ENCODE measurements at places on chromosomes 11 and 22.

DNA sequence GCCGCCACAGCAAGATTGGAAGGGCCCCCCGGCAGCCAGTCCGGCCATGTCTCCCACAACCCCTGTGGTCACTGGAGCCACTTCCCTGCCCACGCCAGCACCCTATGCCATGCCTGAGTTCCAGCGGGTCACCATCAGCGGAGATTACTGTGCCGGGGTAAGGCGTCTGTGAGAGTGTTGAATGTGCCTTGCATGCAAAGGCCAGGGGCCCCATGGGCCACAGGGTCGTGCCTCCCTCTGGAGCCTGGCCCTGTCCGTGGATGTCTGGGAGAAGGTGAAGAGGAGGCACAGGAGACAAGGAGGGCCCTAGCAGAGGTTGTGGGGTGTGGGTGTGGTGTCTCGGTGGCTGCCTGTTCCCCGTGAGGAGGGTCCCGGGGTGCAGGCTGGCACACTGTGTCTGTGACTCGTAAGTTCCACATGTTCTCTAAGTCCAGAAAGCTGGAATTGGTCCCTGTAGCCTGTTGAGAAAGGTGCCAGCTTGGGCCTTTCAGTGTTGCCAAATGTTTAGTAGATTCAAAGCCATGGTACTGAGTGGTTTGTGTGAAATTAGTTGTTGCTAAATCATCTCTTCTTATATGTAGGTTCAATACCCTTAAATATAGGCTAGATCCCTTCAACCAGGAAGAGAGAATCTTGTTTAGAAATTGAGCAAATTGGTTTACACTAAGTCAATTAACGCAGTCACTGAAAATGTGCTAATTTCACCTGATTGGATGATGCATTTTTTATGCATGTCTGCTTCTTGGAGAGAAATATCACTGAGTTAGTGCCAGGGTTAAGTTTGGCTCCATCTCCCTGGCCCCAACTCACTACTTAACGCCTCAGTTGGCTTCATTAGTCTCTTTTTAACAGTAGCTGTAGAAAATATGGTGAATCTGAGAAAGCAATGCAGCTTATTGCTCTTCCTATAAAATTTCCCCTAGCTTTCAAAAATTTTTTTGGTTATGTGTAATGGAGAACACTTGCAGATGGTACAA lies 23.8 kb downstream of the AMPD3 start:
- DNase-seq: no peak

GRCh38 chr11:78784321-78785061 lies 209.8 kb upstream of the NARS2 start:
- no peak for DNase-seq

DNA sequence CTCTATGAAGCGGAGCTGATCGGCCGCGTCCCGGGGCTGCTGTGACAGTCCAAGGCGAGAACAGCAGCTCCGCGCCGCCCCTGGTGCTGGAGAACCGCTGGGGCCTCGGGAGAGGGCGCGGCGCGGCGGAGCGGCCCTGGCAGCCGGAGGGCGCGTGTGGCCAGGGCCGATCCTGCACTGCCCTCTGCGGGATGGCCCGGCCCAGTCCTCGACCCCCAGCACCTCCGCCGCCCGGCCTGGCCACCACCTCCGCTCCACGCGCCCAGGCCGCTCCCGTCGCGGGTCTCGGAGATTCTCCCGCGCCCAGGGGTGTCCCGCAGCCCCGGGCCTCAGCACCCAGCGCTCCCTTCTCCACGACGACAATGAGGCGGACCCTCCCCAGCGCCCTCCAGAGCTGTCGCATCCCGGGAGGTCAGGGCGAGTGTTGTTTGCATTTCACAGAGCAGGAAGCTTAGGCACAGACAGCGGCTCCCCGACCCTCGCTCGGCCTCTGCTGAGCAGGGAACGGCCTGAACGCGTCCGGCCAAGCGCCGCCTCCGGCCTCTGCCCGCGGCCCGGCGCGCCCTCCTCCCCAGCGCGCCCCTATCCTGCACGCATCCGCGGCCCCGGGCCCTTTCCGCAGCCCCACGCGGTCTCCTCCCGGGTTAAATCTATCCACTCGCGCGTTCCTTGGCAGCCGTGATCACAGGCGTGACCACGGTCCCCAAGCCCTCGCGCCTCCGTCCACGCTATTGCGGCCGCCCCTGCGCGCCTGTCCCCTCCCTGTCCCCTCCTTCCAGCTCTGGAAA lies 109.7 kb downstream of the WNT7B start:
- DNase-seq: no peak

- DNase-seq: no peak
These were observed 129.5 kb downstream of the MAML2 start for GRCh38 chr11:96213500-96213899.

DNA sequence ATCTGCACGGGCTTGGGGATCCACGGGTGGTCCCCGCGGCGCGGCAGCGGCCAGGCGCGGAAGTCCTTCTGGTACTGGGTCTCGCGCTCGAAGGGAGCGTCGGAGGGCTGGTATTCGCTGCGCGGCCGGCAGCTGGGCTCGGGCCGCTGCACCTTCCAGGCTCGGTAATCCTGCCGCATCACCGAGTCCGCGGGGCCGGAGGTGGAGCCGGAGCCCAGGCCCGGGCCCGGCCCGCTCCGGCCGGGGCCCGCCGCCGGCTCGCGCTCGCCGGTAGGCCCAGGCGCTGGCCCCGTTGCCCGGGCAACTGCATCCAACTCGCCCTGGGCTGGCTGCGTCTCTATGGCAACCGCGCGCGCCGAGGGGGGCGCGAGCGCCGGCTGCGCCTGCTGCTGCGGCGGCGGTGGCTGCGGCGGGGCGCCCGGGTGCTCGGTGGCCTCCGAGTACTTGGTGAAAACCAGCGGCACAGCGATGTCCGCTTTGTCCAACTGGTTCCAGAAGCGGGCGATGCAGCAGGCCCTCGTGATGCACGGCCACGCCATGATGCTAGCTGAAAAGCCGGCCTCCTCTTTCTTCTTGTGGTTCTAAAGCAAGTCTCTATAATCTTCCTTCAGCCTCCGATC lies 897 bp downstream of the MAP6 start:
- DNase-seq: peak; percentile 15

GRCh38 chr22:36274531-36274930 lies 21.6 kb downstream of the APOL1 start:
- DNase-seq: no peak

DNA sequence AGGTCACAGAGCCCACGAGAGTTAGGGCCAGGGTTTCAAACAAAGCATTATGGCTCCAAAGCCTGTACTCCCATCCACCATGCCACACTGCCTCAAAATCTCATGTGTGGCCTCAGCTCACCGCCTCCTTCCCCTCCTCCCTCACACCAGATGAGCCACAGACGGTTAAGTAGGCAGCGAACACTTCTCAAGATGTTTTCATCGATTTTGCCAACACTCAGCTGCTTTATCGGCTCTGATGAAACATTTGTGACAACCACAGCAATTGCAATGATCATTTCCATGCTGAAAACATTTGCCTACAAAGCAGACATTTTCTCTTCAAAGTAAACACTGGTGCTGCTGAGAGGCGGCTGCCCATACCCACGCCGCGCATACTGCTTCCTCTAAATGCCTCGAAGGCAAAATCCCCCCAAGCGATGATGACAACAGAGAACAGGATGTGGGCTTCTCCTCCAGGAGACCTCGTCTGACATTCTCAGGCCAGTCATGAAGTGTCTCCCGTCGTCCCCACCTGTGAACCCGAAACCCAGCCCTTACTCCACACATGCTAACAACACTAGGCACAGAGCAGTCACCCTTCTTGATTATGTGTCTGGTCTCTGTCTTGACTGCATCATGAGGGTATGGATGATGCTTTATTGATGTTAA lies 599.2 kb downstream of the SOX6 start:
- no peak for DNase-seq
